ENCODE measurements at places on chromosomes 1 and 21.

DNA sequence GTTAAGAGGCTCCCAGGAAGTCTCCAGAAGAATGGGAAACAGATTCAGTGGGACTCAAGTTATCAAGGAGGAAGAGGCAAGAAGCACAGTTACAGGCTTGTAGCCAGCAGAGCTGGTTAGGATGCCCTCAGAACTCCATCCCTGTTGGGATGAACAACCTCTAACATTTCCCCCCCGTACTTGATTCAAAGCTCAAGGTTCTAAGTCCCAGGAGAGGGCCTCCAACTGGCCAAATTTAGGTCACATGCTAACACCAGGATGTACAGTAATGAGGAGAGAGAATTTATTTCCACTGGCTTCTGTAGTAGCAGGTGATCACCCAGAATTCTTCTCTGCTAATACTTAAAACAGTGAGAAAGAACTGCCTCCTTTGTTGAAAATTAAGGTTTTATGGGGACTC, 22.3 kb upstream of the HSPA13 start:
- no peak for DNase-seq

GRCh38 chr1:39845569-39846566, 37.4 kb downstream of the TRIT1 start:
- DNase-seq = no peak

GRCh38 chr1:35226546-35226945, 33.6 kb upstream of the SFPQ start:
- no peak for DNase-seq

DNA sequence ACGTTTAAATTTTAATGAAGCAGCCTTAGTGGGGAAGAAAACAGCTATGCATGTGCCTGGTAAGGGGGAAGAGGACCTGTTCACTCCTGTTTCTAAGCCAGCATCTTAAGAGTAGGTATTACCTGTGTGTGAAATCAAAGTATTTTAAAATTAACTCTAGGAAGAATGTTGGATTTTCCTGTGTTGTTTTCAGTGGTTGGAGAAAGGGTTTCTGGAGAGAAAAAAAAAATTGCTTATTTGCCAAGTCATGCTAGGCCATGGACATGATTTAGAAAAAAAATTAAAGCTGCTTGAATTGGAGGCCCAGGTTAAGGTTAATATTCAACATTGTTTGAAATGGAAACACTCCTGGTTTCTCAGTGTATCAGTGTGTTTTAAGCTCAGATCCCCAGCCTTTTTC, 42.9 kb upstream of the DNAJC6 start:
- no peak for DNase-seq

DNA sequence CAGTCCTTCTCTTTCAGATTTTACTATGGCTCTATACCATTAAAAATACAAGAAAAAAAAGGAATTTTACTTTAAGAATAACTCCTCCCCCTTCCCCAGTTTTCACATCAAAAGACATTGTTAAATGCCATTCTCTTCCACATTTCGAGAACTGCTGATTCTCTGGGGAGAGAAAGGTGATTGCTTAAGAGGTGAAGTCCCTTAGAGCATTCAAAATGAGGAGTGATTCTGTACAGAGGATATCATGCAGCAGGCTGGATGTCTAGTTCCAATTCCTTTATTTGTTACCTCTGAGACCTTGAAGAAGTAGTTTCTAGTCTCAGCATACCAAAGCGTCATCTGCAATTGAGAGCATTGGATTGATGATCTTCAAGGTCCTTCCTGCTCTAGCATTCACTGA, 46.9 kb downstream of the FMO3 start:
- DNase-seq = no peak

- no peak for DNase-seq
Measured at GRCh38 chr1:27938488-27938887, 3.7 kb downstream of the SMPDL3B start.

All from D721Med (cell line).